ENCODE measurements at places on chromosomes 2 and 18. TPM values are rescaled to one million over a fixed set of nuclear protein-coding genes. Genes with fewer than 3 reads are reported as not detected.

Gene COL4A4
- not detected for total RNA-seq

Gene MLPH
- not detected for total RNA-seq

Gene NAGK
- total RNA-seq = 55.6 TPM

- peak; percentile 56 for DNase-seq
Observed at GRCh38 chr2:68385220-68385906, 20.3 kb downstream of the PLEK start.

GRCh38 chr2:220504938-220505503, 877.6 kb downstream of the SLC4A3 start:
- DNase-seq = no peak

GRCh38 chr2:181682795-181683517, 2.6 kb upstream of the NEUROD1 start:
- DNase-seq = no peak

DNA sequence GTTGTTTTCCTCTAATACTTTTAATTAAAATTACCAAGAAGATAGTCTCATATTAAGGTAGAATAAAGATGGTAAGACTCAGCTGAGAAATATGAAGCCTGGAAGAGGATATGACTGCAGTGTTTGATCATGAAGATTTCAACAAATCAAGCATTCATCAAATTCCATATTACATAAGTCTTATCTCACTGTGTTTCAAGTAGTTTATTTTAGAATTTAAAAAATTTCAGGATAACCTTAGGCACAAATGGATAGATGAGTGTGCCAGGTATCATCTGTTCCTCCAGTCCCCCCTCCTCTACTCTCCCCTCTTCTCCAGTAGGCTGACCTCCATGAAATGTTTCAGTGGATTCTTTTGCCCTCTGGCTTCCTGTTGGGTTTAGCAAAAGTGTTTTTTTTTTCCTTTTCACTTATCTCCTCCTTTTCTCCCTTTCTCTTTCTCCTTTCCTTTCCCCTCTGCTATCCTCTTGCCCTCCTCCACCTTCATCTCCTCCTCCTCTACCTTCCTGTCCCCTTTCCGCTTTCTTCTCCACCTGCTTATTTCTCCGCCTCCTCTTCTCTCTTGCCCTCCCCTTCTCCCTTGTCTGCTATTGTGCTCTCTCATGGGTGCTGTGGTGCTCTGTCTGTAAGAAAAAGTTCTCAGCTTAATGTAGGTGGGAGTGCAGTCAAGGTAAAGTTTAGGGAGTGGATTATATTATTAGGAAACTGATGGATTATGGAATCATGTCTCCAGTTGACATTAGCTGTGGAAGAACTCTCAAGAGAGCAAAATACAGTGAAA, 72.8 kb downstream of the ABI2 start:
- DNase-seq = no peak

GRCh38 chr18:52216109-52216508, 123.9 kb upstream of the DCC start:
- no peak for DNase-seq

DNA sequence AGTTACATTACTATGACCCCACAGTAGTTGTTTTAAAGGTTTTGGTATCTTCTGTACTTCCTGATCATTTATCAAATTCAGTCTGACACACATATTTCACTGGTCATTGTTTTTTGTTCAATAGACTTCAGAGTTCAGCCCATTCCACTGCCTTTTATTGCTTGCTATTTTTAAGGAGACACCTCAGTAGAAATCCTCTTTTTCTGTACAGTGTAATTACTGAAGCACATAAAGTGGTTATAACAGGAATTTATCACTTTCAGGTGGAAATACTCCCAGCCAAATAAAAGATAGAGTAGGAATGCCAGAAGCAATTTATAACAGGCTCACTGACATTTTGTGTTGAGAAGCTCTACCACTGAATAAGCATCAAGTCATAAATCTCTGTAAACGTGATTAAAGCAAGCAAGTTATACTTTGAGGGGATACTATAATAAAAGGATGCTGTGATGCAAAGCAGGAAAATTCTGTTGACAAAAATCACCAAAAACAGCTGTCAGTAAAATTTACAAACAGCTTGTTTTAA, 6.6 kb upstream of the BARD1 start:
- DNase-seq = no peak

DNA sequence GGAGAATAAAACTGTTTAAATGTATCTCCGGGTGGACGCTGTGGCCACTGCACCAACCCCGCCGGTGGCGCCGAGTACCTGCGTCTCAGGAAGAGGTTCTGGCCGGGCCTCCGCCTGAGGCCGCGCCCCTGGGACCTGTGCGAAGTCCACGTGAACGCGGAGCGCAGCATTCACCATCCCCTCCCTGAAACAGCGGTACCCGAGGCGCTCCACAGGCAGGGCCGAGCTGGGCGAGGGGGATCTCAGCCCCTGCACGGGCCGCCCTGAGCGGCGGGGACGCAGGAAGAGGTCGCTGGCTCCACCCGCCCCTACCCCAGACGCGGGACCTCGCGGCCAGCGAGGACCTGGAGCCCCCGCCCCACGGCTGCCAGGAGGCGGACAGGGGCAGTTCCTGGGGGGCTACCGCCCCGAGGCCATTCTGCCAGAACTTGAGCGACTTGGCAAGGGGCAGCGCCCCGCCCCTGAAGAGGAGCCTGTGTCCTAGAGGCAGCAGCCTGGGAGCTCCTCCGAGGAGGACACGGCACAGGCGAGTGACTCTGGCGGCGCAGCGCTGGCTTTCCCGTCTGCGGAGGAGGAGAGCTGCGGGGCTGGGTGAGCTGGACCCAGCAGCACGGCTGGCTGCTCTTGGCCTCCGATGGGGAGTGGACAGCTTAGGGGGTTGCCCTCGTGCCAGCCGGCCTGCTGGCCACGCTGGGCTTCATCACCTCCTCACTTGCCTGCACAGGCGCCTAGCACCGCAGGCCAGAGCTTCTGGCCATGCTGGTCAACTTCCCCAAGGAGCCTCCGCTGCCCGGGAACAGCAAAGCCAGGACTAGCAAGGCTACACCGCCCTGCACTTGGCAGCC, 9.7 kb upstream of the TEKT4 start:
- no peak for DNase-seq

DNA sequence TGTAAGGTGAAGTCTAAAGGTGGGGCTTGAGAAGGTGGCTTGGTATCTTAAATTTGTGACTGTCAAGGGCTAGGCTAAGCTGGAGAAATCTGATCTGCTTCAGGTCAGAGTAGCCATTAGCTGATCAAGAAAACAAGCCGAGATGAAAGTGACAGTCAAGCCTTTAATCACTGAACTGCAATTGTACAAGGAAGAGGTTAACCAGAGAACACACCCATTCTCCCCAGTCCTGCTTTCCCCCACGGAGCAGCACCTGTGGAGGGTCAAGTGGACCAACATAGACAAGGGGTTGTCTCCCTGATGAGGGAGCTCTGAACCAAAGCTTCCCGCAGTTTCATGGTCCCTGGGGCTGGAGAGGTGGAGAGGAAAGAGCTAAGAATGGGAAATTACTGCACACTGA, 901.2 kb downstream of the DCC start:
- no peak for DNase-seq

Gene TUBA4B
- not detected for total RNA-seq
